Thoracic aorta (tissue), 2 donors: ENCODE measurements at places on chromosomes 2 and 18.

DNA sequence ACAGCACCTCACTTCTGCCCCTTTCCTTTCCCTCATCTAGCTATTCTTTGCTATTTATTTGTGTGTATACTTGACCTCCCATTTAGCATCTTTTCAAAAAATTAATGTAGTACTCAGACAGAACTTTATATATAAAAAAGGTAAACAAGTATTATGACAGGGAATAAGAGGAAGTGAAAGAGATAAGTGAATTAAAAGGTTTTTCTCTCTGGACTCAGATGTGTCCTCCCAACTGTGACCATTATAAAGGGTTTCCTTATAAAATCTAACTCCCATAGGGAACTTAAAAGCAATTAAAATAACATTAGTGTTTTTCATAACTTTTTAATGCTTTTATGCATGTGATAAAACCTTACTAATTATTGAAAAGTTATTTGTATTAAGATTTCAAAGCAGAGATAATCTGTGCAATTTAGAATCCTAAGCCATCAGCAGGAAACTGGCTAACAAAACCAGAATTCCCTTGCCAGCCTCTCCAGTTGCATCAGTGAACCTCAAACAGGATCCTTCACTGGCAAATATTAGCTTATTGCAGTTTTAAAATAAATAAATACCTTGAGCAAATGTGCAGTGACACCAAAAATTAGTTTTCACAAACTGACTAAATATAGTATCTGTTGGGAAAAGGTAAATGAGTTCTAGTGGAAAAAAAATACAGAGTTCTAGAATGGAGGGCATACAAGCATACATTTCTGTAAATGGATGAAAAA lies 930.7 kb downstream of the BCL11A start:
- no peak for DNase-seq

DNA sequence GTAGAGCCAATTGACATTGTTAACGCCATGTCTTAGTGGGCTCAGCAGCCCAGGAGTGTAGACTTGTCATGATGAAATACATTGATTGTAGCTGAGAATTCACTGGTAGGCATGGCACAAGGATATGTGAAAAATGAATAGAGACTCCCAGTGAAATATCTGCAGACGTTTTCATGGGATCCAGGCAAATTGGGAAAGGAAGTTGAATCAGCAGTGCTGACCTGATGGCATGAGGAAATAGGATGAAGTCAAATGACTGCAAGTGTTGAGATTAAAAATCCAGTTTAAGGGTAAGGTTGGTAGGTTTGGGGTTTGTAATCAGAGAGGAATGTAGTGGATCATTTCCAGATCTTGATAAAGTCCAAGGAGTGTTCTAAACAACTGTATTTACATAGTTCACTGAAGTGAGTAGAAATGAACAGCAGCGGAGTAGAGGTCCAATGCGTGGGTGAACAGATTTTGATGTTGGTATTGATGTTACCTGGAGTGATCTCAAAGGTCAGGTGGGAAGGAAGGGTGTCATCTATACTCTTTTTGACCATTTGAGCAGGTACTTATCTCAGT lies 24.6 kb downstream of the INSIG2 start:
- no peak for DNase-seq

- no peak for DNase-seq
Observed at GRCh38 chr2:185128996-185129395, 530.7 kb downstream of the ZNF804A start.

DNA sequence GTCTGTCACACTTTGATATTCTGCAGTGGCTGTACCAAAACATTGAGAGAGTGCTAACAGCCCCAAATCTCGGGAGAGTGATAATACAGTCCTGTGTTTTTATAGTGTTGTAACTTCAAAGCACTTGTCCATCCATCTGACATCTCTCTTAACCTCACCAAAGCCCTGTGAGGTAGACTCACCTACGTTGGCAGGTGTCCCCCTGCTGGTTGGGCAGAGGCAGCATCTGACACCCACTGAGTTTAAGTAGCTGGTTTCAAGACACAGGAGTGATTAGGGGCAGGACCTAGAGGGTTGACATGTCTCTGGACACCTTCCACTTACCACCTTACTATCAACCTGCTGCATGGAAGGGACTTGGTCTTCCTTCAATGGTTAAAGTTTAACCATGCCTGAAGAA lies 22.9 kb downstream of the COLEC12 start:
- no peak for DNase-seq

DNA sequence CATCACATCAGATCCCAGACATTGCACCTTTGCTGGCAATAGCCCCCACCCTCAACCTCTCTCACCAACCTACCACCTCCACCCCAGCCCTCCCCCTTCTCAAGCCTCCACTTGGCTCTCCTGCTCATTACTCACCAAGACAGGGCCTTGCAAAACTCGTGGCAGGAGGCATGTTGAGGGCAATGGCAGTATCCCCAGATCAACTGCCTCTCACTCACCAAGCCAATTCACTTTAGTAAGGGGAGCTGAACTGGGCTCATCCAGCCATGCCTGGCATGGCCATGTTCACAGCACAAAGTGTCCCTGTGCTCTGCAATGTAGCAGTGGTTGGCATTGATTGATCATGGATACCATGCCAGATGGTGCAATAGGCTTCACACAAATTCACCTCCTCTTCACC lies 46.3 kb upstream of the TEX51 start:
- no peak for DNase-seq

GRCh38 chr2:75321599-75321922 lies 122.2 kb upstream of the TACR1 start:
- no peak for DNase-seq

GRCh38 chr2:67137699-67138098 lies 259.4 kb upstream of the ETAA1 start:
- no peak for DNase-seq

- no peak for DNase-seq
Observed at GRCh38 chr2:7131261-7131660, 214.0 kb downstream of the RNF144A start.

DNA sequence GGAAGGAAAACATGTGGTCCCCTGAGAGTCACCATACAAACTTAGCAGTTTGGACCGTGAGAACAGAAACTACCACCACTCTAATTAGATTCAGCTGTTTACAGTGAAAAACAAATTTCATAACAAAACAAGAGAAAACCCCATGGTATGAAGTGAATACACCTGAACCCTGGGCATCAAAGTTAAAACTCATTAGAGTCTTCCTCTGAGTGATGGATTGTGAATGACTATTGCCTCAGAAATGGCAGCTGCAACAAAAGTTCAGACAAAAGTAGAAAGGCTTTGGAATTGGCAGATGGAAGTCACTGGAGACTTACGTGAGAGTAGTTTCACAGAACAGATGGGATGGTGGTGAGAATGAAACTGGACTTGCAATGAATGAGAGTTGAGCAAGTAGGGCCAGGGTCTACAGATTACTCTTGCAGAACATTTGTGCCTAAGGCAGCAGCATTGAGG lies 98.0 kb downstream of the AAK1 start:
- DNase-seq, result no peak

DNA sequence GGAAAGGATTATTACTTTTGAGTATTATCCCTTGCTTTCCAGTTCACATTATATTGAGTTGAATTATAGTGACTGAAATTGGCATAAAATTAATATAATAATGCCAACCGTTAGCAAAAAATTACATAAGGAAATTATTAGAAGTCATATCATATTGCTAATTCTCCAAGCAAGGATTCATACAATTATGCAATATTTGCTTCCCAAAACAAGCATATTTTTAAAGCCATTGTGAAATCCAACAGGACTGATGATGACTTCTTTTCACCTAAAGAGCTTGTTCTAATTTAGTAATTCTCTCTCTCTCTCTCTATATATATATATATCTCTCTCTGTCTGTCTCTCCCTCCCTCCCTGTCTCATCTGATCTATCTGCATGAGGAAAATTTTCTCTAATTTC lies 283.5 kb downstream of the DSEL start:
- DNase-seq, result no peak

- no peak for DNase-seq
Observed at GRCh38 chr2:121998751-121999150, 243.3 kb downstream of the TSN start.

DNA sequence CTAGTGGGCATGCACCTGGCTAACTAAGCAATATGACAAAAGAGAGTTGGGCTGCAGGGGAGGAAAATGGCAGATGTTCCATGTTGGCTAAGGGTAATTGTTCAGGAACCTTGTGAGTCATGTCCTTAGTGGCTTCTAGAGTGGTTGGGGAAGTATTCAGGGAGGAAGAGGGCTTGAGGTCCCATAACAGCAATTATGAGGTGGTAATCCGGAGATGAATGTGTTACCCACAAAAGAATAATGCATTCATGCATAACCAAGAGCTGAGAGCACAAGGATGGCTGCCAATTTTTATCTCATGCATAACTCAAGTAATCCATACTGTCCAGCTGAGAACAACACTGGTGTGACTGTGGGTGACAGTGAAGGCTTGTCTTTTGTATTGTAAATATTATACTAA lies 42.9 kb downstream of the TMEFF2 start:
- no peak for DNase-seq

DNA sequence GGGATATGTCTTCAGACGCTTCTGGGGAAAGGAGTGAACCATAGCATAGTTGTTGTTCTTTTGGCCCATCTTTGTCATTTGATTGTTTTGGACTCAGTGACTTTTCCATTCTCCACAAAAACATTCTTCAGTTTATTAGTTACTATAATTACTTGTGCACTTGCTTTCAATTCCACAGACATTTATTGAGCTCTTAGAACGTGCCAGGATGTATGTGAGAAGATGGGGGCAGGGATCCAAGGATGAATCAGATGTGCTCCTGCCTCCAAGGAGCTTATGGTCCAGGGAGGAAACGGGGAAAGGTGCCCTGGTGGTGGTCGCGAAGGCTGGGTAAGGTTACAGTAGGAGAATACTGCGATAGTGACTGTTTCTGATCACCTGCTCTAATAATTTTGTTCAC lies 6.9 kb upstream of the SLC4A3 start:
- DNase-seq, result no peak

DNA sequence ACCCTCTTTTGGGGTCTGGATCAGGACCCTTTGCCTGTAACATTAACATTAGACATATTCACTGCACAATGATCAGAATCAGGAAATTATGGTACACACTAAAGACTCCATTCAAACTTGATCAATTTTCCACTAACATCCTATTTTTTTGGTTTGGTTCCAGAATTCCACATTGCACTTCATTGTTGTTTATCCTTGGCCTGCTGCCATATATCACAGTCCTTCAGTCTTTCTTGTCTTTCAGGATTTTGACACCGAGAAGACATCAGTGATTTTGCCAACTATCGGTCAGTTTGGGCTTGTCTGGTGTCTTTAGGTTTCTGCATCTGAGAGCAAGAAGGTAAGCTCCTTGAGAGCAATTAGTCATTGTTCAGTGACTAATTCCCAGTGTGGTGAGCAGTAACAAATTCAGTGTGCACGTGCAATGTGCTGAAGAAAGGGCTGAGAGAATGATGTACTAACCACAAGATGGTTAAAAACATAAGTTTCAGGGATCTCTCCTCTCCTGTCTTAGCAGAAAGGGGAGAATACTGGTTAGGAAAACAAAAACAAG lies 23.5 kb downstream of the MARCHF4 start:
- DNase-seq, result no peak

DNA sequence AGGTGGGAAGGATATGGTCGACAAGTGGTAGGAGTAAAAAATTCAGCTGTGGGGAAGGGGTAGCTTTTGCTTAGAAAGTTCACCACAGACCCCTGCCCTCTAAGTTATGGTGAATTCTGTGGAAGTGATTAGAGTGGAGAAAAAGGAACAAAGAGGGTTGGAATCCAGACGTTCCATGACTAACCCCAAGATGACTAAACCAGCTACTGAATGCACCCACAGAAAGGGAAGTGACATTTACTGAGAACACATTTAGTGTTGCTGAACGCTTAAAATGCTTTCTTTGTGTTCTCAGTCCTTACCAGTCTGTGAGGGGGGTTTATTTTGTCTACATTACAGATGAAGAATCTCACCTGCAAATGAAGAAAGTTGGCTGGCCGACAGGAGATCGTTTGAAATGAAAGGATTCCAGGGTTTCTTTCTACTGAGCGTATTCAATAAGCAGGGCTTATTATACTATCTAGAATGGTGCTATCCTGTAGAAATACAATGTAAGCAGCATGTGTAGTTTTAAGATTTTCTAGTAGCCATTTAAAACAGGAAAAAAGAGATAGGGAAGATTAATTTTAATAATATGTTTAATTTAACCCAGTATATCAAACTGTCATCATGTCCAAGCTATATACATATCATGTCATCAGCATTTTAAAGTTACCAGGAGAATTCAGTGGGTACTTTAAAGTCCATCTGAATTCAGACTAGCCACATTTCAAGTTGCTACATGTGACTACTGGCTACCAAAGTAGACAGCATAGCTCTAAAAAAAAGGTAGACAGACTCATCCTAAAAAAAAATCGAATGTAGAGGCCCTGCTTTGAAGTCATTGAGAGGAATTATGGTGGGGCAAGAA lies 60.1 kb downstream of the LIMS1 start:
- no peak for DNase-seq

GRCh38 chr2:211068108-211068780 lies 511.8 kb downstream of the CPS1 start:
- DNase-seq, result no peak

DNA sequence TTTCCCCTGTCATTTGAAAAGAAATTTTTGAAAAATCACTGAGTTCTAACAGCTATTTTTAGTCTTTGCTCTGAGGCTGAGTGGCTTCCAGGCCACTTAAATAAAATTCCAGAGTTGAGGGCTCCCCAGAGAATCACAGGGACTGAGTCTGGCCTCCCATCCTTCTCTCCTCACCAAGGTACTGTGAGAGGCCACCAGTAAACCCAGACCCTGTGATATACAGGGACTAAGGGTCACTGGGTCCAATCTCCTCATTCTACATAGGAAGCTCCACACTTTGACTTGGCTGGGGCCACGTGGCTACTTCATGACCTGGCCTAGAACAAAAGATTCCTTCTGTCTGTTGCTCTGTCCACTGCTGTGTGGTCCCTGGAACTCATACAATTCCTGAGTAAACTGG lies 123.2 kb upstream of the CDCA7 start:
- DNase-seq, result no peak

DNA sequence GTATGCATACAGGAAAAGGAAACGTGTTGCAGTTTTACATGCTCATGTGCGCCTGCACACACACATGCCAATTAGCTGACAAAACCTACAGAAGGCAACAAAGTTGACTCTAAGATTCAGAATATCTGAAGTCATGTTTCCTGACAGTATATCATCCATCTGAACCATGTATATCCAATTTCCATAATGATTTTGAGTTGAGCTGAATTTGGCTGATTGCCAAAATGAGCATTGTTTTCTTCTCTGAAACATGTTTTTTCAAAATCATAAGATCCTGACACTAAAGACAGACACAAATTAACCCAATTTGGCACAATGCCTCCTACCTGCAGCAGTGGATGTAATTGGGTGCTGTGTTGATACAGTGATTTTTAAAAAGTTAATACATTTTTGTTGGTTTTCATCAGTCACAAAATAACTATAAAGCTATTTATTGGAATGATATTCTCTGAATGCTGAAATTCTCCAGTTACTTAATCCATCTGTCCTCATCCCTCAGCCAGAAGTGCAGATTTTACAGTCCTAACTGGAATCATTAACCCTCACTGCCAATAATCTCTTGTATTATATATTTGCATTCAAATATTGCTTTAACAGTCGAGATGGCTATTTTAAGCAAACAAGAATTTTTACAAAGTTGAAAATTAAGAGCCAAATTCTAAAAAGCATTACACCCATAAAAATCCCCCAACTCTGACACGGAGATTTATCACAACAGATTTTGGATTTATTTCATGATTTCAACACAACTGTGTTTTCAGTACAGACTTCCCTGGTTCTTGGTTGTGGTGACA lies 161.7 kb upstream of the LMAN1 start:
- DNase-seq, result no peak

GRCh38 chr2:233091595-233092375 lies 31.6 kb downstream of the INPP5D start:
- no peak for DNase-seq

GRCh38 chr2:96369186-96369585 lies 33.6 kb downstream of the NCAPH start:
- DNase-seq, result no peak
